GM12878 (cell line): ENCODE measurements at places on chromosomes 3 and 15. TPM values are rescaled to one million over a fixed set of nuclear protein-coding genes. Genes with fewer than 3 reads are reported as not detected.

The BLM gene
- total RNA-seq, result 48.1 and 48.2 TPM in 2 replicates

The GOLGA6L4 gene
- total RNA-seq, result 1.3 TPM in 1 of 2 replicates, not detected in the other

The NEK10 gene
- 0.15 and 0.29 TPM in 2 replicates for total RNA-seq

The SLC12A6 gene
- total RNA-seq, result 33.2 and 36.3 TPM in 2 replicates

The GRIP2 gene
- not detected in 2 replicates for total RNA-seq

The CSPG4 gene
- total RNA-seq, result 2.0 and 2.2 TPM in 2 replicates

The IRAK2 gene
- total RNA-seq, result 4.7 and 4.9 TPM in 2 replicates

The TMEM40 gene
- 0.11 TPM in 1 of 2 replicates, not detected in the other for total RNA-seq

The COL7A1 gene
- 0.64 and 1.9 TPM in 2 replicates for total RNA-seq

The FAM98B gene
- total RNA-seq, result 28.5 and 30.0 TPM in 2 replicates

The STAB1 gene
- total RNA-seq, result 0.35 and 0.46 TPM in 2 replicates

The FOXB1 gene
- not detected in 2 replicates for total RNA-seq

The LDHAL6B gene
- total RNA-seq, result not detected in 2 replicates

The WDR72 gene
- total RNA-seq, result 0.03 TPM in 1 of 2 replicates, not detected in the other

The P2RY1 gene
- 3.1 and 3.3 TPM in 2 replicates for total RNA-seq

The GRAMD1C gene
- 5.5 TPM in 2 replicates for total RNA-seq

The ZBTB47 gene
- 3.1 and 3.4 TPM in 2 replicates for total RNA-seq

The RYR3 gene
- total RNA-seq, result not detected in 2 replicates

The ARGFX gene
- total RNA-seq, result not detected in 2 replicates

The SPATA12 gene
- 0.29 and 0.38 TPM in 2 replicates for total RNA-seq

The PHC3 gene
- total RNA-seq, result 25.4 and 31.0 TPM in 2 replicates

The SNX4 gene
- 67.1 and 68.2 TPM in 2 replicates for total RNA-seq

The ABHD10 gene
- 30.5 and 36.7 TPM in 2 replicates for total RNA-seq

The DUSP7 gene
- total RNA-seq, result 16.0 and 17.5 TPM in 2 replicates

The MEIS2 gene
- 33.4 and 34.8 TPM in 2 replicates for total RNA-seq

The RBMS3 gene
- total RNA-seq, result 3.4 and 4.4 TPM in 2 replicates

The RTP3 gene
- not detected in 2 replicates for total RNA-seq

The MORC1 gene
- total RNA-seq, result not detected in 2 replicates

The CDHR4 gene
- total RNA-seq, result not detected in 2 replicates
